ENCODE measurements at places on chromosomes 12 and 14.
A peak's percentile ranks its signal among the peaks of the same experiment; 100 is the strongest.

DNA sequence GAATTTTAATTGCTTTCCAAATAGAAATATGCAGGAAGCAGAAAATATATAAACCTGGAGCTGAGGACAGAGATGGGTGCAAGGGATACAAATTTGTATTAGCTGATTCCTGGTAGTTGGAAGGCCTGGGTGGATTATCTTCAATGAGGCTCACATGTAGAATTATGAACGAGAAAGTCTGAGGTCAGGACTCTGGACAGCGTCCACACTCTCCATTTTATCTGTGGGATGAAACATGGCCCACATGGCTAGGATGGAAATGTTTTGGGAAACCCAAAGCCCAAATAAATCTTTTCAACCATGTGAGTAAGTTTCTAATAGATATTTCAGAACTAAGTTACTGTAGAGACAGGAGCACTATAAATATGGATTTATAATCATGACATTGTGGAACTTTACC, 256.1 kb downstream of the APAF1 start:
- no peak for DNase-seq

- DNase-seq: no peak
Observed at GRCh38 chr12:132282031-132282949, 47.1 kb downstream of the GALNT9 start.

GRCh38 chr14:23252420-23253333, 14.9 kb downstream of the RNF212B start:
- DNase-seq: no peak

- no peak for DNase-seq
Observed at GRCh38 chr12:16346958-16347357, 487 bp upstream of the MGST1 start.

- peak; percentile 57 for DNase-seq
Observed at GRCh38 chr14:100640471-100641273, 53.5 kb upstream of the BEGAIN start.

DNA sequence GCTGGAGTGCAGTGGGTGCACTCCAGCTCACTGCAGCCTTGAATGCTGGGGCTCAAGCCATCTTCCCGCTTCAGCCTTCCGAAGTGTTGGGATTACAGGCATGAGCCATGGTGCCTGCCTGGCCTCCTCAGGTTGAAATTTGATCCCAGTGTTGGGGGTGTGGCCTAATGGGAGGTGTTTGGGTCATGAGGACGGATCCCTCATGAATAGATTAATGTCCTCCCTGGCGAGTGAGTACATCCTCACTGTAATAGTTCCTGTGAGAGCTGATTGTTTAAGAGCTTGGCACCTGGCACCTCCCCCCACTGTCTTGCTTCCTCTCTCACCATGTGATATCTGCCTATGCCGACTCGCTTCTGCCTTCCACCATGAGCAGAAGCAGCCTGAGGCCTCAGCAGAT, 84.7 kb downstream of the TSPAN9 start:
- DNase-seq: no peak

DNA sequence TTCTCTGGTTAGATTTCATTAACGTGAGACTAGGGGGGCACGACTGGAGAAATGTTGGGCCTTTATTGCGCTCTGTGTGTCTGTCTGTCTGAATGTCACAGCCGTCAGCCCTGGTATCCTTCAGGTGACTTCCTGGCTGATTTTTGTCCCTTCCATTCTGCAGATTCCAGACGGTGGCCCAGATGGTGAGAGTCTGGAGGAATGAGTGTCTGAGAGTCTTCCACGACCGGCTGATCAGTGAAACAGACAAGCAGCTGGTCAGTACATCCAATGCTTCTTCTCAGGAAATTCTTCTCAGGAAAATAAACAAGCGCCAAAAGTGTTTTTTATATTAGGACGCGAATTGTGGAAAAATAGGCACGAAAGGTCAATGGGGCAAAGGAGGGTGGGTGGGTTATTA, 93.5 kb downstream of the CCDC92 start:
- DNase-seq: no peak

- no peak for DNase-seq
Observed at GRCh38 chr14:75476274-75476995, 45.8 kb upstream of the BATF start.

DNA sequence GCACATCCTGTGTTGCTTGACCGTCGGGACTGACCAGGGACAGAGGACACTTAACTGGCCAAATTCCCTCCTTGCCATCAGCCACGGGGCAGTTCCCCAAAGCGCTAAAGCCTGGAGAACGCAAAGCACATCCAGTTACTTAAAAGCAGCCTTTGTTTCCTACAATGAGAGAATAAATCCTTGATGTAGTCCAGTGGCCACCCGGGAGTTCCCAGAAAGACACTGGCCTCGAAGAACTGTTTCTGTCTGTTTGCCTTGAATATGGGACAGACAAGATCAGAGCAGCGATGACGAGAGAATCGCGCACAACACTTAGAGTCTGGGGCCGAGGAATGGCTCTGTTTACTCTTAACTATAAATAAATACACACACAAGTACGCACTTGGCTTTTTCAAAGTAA, 102.2 kb downstream of the TNFAIP2 start:
- no peak for DNase-seq

DNA sequence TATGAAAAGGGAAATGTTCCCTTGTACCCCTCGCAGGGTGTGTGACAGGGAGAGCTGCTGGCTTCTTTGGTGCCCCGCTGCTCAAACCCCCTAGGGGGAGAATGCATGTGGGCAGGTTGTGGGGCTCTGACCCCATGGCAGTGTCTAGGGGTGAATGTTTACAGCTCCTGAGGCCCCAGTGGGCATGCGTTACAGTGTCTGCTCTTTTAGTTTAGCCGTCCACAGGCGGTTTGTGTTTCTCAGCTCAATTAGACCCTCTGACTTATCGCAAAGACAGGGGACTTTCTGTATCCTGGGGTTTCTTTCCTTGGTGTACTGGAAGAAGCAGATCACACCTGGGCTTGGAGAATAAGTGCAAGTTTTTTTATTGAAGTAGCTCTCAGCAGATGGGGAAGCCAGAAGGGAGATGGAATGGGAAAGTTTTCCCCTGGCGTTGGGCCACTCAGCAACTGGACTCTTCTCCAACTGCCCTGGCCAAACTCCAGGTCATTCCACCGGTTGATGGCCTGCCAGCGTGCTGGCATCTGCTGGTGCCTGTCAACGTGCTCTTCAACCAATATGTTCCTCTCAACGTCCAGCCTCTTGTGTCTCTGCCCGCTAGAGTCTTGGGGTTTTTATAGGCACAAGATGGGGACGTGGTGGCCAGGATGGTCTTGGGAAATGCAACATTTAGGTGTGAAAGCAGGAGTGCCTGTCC, 720.9 kb downstream of the FSCB start:
- DNase-seq: no peak
